ENCODE measurements at places on chromosomes 7 and 10. TPM values are rescaled to one million over a fixed set of nuclear protein-coding genes. Genes with fewer than 3 reads are reported as not detected.

Gene SPDYE6
- total RNA-seq, result not detected

Gene PNLIP
- not detected for total RNA-seq

Gene ATOH7
- total RNA-seq, result not detected

Gene HDAC9
- 0.03 TPM for total RNA-seq

Gene AKR1C8
- not detected for total RNA-seq

Gene GALNT17
- total RNA-seq, result 0.03 TPM

Gene FANK1
- total RNA-seq, result not detected
